ENCODE measurements at places on chromosomes 12 and 14. TPM values are rescaled to one million over a fixed set of nuclear protein-coding genes. Genes with fewer than 3 reads are reported as not detected.

GRCh38 chr12:132710043-132710404, 618 bp upstream of the PGAM5 start:
- no peaks in the 10 kb centered on the region for H3K27me3 ChIP-seq
- DNase-seq: no peak
- peaks cover 20% of the 10 kb centered on the region for H3K4me1 ChIP-seq

Gene DPPA3
- total RNA-seq: not detected

Gene SRRM4
- total RNA-seq: under 0.01 TPM

DNA sequence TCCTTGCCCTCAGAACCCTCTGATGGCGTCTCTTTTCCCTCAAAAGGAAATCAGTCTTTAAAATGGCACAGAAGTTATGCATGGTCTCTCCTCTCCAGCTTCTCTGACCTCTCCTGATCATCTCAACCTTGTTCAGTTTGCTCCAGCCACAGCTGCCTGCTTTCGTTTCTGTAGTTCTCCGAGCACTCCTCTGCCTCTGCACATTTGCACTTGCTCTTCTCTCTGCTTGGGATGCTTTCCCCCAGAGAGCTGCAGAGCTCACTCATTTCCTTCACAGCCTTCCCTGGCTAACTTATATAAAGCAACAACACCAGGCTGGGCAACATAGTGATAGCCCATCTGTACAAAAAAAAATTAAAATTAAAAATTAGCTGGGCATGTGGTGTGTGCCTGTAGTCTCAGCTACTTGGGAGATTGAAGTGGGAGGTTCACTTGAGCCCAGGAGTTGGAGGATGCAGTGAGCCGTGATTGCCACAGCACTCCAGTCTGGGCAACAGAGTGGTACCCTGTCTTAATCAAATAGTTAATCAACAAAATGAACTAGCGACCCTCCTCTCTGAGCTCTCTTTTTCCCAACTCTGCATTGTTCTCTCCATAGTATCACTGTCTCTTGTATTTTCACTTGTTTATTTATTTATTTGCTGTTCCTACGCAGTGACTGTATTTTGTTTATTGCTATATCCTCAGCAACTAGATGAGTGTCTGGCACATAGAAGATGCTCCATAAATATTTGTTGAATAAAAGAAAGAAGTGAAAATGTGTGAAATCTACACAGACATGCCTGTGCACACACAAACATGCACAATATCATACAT, 37.7 kb downstream of the PPFIBP1 start:
- no peaks in the 10 kb centered on the region for H3K36me3 ChIP-seq

Gene KCNJ8
- total RNA-seq: 20.3 TPM

GRCh38 chr12:49554266-49554665, 13.7 kb downstream of the MCRS1 start:
- peaks cover 11% of the 10 kb centered on the region for H3K36me3 ChIP-seq
- H3K27me3 ChIP-seq: no peaks in the 10 kb centered on the region
- H3K4me3 ChIP-seq: no peak overlapping the region

Gene AMIGO2
- 61.8 TPM for total RNA-seq

Gene COCH
- total RNA-seq: 0.71 TPM

Gene ADAM21
- not detected for total RNA-seq

- H3K27me3 ChIP-seq: no peaks in the 10 kb centered on the region
- H3K27ac ChIP-seq: peak overlapping the region; percentile 61
Measured at GRCh38 chr12:12992418-12993130, 7.5 kb downstream of the HEBP1 start.

DNA sequence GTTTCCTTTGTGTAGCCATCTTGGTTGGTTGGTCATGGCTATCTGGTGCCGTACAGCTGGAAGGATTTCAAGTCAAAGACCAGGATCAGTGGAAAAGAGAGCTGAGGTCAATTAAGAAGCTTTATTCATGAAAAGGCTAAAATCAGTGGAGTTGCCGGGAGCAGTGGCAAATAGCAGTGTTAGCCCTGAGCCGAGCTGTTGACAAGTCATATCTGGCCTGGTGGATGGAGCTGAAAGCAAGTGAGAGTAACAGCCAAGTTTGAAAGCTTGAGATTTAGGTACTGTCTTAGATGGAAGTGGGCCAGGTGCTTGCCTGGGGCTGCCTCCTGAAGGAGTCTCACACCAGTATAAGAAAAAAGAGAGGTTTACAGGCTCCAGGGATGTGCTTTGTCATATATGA, 9.0 kb downstream of the BATF start:
- no peaks in the 10 kb centered on the region for H3K27me3 ChIP-seq
- no peak overlapping the region for H3K27ac ChIP-seq
- H3K4me3 ChIP-seq: no peak overlapping the region
- H3K4me1 ChIP-seq: no peaks in the 10 kb centered on the region
- H3K36me3 ChIP-seq: no peaks in the 10 kb centered on the region

DNA sequence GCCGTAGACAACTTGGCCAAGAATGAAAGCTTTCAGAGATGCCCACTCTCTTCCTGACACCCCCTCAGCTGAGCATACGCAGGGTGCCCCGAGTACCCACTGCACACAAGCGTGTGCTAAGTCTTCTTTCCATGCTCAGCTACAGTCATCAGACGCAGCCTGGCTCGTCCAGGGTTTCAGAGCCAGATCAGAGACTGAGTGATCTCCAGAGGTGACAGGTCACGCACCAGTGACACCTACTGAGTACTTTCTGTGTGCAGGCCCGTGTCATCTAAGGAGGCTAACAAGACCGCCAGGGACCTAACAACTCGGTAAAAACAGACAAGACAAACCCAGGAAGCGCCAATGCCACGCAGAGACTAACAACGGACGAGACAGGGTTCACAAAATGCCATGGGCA, 25.1 kb downstream of the STX2 start:
- no peak overlapping the region for H3K27ac ChIP-seq
- H3K36me3 ChIP-seq: peaks cover 7% of the 10 kb centered on the region
- DNase-seq: no peak
- H3K4me1 ChIP-seq: no peaks in the 10 kb centered on the region
- no peaks in the 10 kb centered on the region for H3K27me3 ChIP-seq

- H3K4me3 ChIP-seq: no peak overlapping the region
- peaks cover 73% of the 10 kb centered on the region for H3K27me3 ChIP-seq
- no peak overlapping the region for H3K27ac ChIP-seq
- H3K4me1 ChIP-seq: peaks cover 16% of the 10 kb centered on the region
- H3K36me3 ChIP-seq: no peaks in the 10 kb centered on the region
Measured at GRCh38 chr12:131834798-131835615, 6.8 kb downstream of the MMP17 start.

Gene ASIC1
- total RNA-seq: 5.7 TPM

GRCh38 chr12:49615725-49616124, 7.6 kb upstream of the PRPF40B start:
- no peaks in the 10 kb centered on the region for H3K36me3 ChIP-seq
- H3K4me3 ChIP-seq: no peak overlapping the region
- DNase-seq: no peak
- H3K27me3 ChIP-seq: no peaks in the 10 kb centered on the region
- H3K27ac ChIP-seq: no peak overlapping the region

Data from sigmoid colon (tissue), 7 donors.